ENCODE measurements at places on chromosomes 2 and 18.
A peak's percentile ranks its signal among the peaks of the same experiment; 100 is the strongest.

DNA sequence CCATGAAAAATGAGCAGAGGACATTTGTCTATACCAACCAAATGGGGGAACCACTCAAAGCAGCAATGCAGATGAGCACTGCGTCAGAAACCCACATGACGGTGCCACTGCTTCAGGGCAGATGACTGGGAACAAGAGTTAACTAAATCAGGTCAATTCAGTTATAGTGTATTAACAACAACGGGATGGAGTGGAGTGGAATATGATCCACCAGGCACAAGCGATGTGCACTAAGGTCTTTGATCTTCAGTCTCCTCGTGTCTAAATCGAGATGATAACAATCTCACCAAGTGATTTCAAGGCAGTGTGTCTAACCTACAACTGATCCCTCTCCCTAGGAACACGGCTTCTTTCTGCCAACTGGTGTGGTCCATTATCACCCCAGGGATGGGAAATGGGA is 269.0 kb downstream of the RAD51AP2 start:
- no peak for DNase-seq

- no peak for DNase-seq
Observed at GRCh38 chr18:34370704-34371395, 146.1 kb upstream of the NOL4 start.

DNA sequence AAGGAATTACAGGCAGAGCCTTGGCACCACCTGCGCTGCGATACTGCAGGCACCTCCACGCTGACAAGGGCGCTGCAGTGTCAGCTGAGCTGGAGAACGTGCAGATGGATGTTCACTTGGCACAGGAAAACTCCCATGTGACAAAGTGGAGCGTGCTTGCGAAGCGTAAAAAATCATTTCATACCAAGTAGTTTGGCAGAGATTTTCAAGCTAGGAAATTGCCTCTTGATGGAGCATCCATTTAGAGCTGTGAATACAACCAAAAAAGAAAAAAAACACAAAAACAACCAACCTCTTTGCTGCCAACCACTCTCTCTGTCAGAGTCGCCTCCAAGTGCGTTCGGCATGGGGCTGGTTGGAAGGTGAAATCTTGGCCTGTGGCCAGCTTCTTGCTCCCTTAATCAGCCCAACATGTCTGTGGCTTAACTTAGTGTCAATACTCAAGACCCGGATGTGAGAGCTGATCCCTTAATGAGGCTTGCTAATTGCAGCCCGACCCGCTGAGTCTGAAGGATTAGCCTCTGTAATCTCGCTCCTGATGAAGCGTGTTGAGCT is 38.1 kb downstream of the ACOXL start:
- no peak for DNase-seq

GRCh38 chr18:14945286-14945685 is 197.3 kb downstream of the ANKRD30B start:
- DNase-seq = no peak

- DNase-seq = no peak
Observed at GRCh38 chr2:41741951-41742595, 305.7 kb upstream of the PKDCC start.

DNA sequence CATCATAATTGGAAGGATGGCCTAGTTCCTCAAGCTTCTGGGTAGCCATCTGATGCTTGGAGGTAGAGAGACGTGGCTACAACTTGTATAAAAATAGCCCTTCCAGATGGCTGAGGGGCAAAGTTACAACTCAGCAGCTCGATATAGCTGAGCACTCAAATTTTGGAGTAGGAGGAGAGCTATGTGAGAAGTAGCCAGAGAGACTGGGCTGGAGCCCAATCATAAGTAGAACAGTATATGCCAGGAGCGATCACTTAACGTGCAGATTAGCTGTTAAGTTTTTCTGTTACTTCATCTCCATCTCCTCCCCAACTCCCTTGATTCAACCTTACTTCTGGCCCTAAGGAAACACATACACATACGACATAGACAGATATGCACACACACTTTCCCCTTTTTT is 28.8 kb downstream of the CNRIP1 start:
- DNase-seq = no peak

DNA sequence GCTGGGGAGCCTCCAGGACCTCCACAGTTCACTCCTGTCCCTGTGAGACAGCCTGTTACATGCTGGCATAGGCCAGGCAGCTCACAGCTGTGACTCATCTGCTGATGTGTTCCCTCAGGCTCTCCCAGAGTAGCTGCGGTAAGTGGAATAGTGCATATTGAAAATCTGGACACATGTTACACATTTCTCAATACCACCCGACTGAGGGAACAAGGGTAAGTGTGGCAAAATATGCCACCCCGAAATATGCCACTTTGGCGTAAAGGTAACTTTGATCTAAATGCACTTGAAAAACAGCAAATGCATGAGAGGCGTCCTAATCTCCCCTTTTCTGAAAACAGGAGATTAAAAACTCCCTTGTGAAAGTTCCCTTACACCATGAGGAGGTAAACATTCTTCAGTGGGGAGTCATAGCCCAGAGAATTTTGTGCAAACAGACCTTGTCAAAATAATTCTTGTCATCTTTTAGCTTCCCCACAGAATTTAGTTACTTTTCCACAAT is 557.9 kb downstream of the CCDC85A start:
- peak; percentile 15 for DNase-seq

DNA sequence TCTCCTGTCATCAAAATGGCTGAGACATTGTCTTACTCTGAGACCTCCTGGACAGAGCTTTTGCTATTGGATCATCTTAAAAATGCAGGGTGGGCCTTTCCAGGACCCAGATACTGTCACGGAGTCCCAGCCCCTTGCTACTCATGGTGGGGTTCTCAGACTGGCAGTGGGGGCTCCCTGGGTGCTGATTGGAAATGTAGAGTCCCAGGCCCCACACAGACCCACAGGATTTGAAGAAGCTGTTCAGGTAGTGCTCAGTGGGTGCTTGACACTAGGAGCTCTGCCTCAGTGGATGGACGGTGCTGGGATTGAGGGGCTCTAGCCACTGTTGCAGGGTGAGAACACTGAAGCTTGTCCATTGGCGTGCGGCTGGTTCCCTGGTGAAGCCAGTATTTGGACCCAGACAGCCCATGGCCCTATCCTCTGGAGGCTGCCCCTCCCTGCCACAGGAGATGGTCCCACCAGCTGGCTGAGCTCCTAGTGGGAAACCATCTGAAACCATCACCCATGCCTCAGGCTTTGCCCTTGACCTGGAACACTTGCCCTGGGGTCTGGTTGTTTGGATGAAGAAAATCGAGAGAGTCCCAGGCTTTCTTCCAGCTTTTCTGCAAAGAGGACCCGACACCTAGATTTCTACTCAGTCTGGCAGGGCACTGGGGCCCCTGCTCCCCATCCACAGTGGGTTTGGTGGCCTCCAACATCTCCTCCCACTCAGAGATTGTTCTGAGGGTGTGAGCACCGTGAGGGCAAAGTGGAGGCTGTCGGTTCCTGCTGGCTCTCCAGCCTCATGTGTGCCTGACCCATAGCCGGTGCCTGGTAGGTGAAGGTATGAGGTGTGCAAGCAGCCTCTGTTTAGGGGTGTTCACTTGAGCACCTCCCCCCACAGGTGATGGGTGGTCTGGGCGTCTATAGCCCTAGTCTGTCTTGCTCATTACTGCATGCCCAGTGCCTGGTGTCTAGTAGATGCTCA is 30.1 kb downstream of the MROH2A start:
- no peak for DNase-seq

DNA sequence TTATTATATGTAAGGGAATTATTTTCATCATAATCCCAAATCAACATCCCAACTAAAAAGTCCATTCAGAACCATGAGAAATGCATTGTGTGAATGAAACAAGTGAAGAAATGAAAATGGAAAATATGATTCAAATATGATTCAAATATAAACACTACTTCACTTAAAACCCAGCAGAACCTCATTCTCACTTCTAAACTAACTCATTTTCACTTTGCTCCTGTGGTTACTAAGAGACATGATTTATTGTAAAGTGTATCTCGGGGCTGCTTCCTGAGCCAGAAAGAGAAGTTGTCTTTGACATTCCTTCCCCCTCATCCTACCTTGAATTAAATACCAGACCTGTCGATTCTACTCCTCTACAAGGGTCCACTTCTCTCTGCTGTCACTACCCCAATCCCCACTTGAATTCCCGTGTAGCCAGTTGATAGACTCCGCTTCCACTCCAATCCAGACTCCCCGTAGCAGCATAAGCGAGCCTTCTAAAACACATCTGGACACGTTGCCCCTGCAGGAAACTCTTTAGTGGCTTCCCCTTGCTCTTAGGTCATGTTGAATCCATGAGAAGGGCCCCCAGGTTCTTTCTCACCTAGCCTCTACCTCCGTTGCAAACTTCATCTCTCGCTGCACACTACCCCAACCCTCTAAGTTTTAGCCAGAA is 697.0 kb upstream of the ID2 start:
- DNase-seq = no peak
